Liver (tissue), 10 donors: ENCODE measurements at places on chromosomes 4 and X. TPM values are rescaled to one million over a fixed set of nuclear protein-coding genes. Genes with fewer than 3 reads are reported as not detected.
A peak's percentile ranks its signal among the peaks of the same experiment; 100 is the strongest.

DNA sequence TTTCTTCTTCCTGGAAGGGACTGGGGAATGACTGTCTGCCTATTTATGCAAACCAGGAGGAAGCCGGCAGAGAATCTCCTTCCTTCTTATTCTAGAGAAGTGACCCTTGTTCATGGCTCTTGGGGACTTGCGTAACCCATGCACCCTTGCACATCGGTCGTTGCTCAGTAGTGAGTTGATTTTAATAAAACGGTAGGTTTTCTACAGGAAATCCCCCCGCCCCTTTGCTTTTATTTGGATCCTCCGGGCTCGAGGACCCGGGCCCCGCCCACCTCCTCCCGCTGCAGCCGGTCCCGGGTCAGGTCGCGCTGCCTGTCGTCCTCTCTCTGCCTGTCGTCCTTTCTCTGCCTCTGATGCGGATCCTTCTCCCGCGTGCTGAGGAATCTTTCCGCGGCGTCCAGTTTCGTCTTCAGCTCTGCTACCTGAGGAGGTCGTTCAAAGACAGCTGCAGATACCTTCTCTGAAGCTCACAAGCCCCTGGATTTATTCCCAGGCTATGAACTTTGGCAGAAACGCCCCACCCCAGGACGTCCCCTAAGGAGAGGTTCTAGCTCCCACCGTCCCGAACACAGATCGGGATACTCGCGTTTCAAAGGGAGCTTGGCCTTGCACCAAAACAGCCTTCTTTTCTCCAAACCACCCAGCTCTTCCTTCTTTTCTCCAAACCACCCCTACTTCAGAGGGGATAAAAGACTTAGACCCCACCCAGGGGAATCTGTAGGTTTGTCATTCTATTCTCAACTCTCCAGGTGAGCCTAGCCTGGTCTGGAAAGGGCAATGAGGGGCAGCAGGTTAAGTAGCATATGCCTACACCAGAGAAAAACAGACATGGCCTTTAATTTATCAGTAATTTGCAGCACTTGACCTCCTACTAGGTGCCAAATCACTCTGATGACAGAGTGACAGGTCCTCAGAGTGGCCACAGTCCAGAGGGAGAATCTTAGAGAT lies 7.0 kb downstream of the TNIP3 start:
- no peak for DNase-seq

DNA sequence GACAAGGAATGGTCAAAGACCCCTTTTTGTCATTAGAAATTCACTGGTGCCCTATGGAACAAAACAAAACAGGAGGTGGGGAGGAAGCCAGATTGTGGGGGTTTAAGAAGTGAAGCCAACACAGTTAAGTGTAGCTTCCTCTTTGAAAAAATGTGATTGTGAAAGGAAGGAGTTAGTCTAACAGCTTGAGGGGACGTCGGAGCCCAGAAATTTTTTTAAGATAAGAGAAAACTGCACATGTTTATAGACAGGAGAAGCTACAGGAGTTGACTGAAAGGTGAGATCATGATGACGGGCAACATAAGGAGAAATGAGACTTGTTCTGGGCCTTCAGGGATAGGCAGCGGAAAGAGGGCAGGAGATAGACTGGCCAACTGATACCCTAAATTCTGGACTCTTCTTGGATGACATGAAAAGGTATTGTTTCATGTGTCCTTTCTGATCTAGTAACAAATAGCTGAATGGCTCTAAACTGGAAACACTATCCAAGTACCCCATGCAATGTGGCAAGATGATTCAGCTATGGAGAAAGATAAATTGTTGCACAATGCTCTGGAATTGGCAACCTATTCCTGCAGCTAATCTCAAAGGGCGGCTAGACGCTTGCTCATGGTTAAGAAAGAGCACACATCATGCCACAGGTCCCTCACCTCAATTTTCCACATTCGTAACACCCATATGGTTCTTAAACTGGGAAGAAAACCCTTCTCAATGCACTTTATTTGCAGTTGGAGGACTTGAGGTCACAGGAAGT lies 3.7 kb upstream of the HDAC8 start:
- DNase-seq: no peak

GRCh38 chr4:73765296-73765695 lies 24.9 kb downstream of the CXCL8 start:
- no peak for DNase-seq

GRCh38 chr4:1206299-1207156 lies 34.1 kb upstream of the SPON2 start:
- DNase-seq: peak; percentile 28

- no peak for DNase-seq
Observed at GRCh38 chr4:27094783-27095182, 234.1 kb downstream of the STIM2 start.

DNA sequence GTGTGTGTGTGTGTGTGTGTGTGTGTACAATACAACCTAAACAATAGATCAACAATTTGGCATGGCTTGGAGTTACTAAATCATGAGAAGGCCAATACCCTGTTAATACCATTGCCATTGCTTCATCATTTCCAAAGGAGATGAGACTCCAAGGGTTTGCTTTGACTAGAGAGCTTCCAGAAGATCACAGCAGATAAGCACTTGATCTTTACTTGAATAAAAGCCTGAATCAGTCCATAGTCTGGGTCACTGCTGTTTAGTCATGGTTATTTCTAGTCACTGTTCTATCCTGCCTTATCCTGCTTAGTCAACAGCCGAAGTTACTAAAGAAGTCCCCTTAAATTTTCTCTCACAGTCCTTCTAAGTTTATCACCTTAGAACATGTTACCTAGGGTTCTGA lies 58.2 kb downstream of the RAB40AL start:
- DNase-seq: no peak

- no peak for DNase-seq
Observed at GRCh38 chrX:150903110-150903508, 4.6 kb upstream of the CD99L2 start.

- DNase-seq: no peak
Observed at GRCh38 chr4:24243641-24244040, 340.7 kb downstream of the DHX15 start.

GRCh38 chrX:44975666-44976263 lies 102.8 kb downstream of the KDM6A start:
- DNase-seq: no peak

- no peak for DNase-seq
Observed at GRCh38 chr4:18568600-18568999, 547.0 kb upstream of the LCORL start.

Gene ITGB1BP2
- total RNA-seq: 1.1 TPM

Gene MAGED4
- 0.25 TPM for total RNA-seq

DNA sequence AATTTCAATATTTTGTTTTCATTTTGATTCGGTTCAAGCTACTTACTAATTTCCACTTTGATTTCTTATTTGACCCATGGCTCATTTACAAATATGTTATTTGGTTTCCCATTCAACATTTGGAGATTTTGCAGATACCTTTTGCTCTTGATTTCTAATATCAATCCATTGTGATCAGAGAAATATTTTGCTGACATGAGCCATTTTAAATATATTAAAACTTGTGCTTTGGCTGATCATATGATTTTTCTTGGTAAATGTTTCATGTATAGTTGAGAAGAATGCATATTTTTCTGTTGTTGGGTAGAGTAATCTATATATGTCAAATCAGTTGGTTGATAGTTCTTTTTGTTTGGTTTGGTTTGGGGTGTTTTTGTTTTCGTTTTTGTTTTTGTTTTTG lies 95.0 kb downstream of the GASK1B start:
- DNase-seq: no peak

DNA sequence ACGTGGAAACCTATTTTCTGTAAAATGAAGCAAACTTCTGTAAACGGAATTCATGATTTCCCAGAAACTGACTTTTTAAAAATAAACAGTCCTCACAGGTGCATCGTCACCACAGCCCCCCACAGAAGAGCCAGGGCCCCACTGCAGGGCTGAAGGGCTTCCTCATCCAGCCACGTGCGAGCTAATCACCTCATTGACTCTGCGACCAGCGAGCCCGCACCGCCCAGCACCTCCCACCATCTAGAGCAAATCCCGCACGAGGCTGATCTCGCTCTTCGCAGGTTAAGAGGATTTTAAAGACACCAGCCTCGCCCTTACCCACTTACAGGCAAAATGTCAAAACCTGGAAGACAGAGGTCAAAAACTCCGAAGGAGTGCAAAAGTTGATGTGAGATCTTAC lies 14.8 kb downstream of the PPP2R3B start:
- no peak for DNase-seq

DNA sequence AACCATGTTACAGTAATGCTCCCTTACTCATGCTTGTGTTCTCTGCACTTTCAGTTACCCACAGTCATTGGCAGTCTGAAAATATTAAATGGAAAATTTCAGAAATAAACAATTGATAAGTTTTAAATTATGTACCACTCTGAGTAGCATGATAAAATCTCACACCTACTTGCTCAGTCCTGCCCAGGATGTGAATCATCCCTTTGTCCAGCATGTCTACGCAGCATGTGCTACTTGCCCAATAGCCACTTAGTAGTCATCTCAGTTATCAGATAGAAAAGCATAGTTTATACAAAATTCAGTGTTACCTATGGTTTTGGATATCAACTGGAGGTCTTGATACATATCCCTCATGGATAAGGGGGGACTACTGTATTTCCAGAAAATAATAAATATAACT lies 577.1 kb downstream of the GALNTL6 start:
- DNase-seq: no peak
